ENCODE measurements at places on chromosomes 3 and 15.
A peak's percentile ranks its signal among the peaks of the same experiment; 100 is the strongest.

DNA sequence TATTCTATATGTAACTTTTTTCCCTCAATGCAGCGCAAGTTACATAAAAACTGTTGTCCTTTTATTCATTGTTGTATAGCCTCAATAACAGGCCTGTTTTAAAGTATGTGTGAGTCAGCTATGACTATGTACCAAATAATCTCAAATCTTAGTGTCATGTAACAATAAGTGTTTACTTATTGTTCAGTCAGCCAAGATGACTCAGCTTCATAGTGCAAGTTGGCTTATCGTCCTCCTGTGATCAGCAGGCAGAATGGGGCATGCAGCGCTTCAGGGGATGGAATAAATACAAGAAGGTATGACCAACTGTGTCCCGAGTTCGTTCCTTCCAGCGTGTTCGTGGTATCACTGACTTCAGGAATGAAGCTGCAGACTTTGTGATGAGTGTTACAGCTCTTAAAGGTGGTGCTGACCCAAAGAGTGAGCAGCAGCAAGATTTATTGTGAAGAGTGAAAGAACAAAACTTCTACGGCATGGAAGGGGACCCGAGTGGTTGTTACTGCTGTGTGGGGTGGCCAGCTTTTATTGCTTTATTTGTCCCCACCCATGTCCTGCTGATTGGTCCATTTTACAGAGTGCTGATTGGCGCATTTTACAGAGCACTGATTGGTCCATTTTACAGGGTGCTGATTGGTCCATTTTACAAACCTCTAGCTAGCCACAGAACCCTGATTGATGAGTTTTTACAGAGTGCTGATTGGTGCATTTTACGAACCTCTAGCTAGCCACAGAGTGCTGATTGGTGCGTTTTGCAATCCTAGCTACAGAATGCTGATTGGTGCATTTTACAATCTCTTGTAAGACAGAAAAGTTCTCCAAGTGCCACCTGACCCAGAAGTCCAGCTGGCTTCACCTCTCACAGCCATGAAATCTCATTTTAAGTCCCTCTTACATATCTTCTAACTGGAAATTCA lies 1016.0 kb downstream of the MCTP2 start:
- no peak for DNase-seq

DNA sequence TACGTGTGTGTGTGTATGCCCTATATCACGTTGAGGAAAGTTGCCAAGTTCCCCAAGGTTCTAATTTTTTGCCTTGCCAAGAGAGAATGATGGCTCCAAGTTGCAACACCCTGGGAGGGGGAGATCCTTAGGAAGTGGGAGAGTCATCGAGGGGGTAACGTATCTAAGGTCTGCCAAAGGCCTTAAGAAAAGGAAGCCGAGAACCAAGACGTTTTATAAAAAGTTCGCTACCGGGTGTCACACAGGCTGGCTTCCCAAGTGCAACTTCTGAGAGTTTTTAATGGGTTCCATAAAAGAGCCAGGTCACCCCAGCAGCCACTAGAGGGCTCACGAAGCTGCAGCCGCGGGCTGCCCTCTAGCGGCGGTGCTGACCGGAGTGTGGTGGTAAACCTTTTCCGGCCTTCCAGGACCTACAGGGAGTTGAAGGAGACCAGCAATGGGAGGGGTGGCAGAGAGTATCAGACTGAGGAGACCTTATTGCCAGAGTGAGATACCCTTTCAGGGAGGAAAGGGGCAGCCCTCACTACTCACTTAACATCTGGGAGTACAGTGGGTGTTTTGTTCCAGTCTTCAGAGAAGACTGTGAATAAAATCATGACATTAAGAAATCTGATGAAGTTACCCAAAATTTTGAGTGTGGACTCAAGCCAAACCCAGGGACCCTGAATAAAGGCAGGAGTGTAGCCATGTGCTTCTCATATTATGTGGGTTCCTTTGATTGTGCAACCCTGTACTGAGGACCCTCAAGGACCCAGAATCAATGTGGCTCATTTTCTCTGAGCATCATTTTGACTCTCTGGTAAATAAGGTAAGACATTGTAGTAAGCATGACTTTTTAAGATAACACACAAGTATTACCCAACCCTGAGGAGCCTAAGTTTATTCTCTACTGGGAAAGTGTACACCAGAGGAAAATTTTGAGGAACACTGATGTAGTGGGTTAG lies 2.5 kb upstream of the RFX7 start:
- peak; percentile 94 for DNase-seq

DNA sequence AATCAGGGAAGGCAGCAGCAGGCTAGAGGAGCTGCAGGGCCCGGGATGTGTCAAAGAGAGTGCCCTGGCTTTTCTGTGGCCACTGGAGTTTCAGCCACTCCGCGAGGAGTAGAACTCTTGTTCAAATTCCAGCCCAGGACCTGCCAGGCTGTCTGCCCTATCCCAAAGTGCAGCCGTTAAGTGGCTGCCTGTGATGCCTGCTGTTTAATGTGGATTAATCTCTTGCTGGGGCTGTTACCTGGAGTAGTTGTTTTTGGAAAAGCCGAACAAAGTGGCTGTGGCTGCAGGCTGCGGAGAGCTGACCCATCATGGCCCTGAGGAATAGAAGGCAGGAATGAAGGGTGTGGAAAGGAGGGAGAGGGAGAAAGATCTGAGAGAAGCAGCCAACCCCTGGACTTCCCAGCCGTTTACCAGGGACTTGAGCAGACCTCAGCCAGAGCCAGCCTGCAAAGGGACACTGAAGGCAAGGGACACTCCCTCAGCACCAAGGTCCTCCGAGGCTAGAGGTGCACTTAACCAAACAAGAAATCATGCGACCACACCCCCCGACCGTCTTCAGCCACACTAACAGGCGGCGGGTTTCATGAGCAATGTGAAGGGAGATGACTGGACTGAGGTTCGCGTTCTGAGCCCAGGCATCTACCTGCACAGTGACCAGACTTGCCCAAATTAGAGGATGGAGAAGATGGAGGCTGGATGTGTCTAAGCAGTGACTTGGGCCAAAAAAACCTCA lies 4.7 kb downstream of the CDAN1 start:
- DNase-seq, result no peak

DNA sequence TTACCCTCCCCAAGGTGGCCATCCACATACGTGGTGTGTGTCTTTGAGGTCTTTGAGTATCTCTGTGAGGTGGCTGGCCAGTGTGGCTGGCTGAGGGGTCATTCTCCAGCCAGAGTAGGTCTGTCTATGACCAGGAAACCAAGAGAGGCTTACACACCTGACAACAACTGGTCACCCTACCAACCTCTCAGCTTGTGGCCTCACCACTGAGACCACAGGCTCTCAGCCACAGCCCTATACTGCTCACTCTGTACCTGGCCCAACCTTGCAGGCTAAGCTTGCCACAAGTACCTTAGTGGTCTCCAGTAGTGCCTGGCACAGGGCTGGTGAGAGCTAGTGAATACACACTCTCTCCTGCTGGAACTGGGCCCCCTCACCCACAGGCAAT lies 5.1 kb downstream of the HEMK1 start:
- no peak for DNase-seq

DNA sequence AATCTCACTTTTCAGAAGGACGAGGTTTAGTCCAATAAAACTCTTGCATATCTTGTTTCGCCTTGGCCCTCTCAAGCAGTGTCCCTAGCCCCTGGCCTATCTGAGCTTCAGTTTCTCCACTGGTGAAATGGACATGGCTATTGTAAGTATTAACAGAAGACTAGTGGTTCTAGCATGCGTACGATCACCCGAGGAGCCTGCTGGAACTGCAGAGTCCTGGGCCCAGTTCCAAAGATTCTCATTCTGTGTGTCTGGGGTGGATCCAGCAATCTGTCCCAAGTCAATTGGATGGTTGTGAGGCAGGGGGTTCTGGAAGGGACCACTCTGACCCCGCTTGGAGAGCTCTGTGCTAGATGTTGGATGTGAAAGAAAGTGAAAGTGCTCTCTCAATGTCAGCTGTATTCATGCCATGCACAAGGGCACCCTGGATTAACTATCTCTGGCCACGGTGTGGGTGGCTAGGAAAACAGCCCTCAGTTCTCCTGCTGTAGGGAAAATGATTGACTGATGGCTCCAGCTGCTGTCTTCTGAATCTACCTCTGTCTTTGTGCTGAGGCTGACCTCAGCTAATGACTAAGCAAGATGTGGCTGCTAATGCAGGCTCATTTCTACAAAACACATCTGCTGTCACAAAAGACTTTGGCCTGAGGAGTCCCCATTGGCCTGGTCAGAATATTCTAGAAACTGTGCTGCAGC lies 1.9 kb upstream of the PLA1A start:
- no peak for DNase-seq

DNA sequence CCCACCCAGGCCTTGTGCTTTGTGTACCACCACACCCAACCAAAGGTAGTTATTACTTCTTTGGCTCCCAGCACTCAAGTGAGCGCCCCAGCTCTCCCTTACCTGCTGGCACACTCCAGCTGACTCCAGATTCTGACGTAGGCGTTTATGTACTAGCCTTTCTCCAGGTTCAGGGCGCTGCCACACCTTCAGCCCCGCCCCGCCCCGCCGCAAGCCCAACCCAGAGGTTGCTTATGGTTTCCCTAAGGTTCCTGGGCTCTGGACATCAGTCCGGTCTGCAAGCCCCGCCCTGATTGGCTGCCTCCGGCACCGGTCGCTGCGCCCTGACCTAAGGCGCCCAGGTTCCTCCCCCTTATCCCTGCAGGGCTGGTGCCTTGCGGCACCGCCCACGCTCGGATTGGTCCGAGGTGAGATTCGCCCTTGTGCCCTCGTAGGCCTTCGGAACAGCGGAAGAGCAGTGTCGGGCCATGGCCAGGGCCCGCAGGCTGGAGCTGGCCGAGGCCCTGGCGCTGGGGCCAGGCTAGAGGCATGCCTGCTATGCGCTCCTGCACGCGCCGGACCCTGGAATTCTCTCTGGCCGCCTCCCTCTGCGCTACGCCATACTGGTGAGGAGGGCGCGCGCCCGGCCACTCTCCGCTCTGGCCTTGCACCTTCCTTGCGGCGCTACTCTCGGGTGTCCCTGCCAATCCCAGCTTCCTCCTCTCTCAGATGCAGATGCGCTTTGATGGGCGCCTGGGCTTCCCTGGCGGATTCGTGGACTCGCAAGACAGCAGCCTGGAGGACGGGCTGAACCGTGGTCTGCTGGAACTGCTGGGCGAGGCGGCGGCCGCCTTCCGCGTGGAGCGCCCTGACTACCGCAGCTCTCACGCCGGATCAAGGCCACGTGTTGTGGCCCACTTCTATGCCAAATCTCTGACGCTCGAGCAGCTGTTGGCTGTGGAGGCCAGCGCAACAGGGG lies 19.8 kb upstream of the NUDT16 start:
- DNase-seq, result peak; percentile 88

DNA sequence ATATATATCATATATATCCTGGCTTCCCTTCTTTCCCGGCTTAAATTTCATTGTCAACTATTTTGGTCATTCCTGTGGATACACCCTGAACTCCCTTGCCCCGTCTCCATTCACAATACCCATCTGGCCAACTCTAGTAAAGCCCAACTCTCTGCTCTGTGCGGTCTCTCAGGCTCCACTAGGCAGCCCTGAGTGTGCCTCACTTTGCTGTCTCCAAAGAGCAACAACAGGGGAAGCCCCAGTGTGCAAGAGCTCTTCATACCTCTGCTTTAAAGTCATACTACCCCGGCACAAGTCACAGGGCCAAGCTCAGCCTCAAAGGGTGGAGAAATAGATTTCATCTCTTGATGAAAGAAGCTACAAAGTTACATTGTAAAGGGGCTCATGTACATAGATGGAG lies 18.9 kb upstream of the FEM1B start:
- no peak for DNase-seq

- DNase-seq, result no peak
Observed at GRCh38 chr3:112364291-112364690, 31.3 kb downstream of the CD200 start.
